ENCODE measurements at places on chromosomes 1 and 21.

- DNase-seq, result no peak
Observed at GRCh38 chr1:32184650-32185049, 5.2 kb downstream of the TXLNA start.

DNA sequence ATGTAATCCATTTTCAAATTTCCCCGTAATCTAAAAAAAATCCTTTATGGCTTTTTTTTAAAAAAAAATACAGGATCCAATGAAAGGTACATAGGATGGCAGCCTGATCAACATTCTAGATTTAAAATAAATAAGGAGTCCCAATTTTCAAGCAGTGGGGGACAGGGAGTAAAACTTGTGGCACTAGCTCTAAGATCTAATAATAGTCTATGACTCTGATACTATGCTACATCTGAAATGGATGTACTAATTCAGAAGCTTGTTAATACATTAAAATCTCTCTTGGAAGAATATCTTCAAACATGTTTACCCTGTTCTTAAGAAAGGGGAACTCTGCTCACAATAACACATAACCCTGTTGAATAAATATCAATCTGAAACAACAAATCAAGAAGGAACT lies 8.5 kb downstream of the DIPK1A start:
- no peak for DNase-seq

DNA sequence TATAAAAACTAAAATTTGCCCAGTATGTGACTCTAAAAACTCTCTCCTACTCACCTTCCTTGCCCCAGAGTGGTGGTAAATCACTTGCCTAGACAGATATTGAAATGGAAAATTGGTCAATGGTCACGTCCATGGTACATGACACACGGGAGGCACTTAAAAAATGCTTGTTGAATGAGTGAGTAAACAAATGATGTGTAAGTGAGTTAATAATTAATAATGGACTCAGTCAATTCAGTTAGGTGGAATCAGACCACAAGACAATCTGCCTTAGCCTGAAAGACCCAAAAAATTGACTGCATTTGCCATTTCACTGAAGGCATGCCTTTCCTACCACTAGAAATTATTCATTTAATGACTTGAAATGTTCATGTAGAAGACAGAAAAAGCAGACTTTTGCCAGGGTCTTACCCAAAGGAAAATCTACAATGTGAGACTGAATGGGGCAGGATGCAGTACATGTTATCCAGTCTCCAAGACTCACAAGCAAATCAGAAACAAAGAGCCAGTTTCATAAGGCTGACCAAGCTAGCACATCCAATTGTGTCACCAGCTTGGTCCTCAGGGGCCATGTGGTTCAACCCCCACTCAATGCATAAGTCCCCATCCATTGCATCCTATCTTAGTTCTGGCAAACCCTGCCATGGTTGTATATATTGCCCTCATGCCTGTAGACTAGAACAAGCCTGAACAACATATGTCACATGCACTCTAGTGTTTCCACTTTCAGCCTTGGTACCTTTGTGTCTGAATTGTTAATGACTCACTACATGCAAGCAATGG lies 73.6 kb downstream of the TBX15 start:
- no peak for DNase-seq

DNA sequence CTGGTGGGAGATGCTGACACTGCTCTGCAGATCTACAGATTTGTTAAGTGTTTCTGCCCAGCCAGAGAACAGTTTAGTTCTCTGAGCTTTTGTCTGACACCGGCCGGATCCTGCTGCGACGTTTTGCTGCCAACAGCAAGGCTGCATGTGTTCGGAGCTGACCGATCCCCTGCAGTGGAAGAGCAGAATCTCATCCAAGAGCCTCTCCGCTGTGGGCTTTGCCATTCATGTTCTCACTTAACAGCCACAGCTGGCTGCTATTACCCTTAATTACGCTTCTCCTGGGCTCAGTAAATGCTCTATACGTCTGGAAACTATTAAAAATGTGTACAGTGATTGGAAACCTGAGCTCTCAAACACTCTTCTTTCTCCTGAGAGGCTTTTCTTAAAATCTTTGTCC lies 105.3 kb downstream of the BCAR3 start:
- no peak for DNase-seq

GRCh38 chr1:189275796-189276195 lies 1201.9 kb downstream of the BRINP3 start:
- no peak for DNase-seq

- DNase-seq, result no peak
Observed at GRCh38 chr1:4132352-4133296, 232.6 kb upstream of the C1orf174 start.

All from stimulated activated CD4-positive, alpha-beta T cell treated with anti-CD3 and anti-CD28 coated beads, Interleukin-4, amount 100 ng/mL, for 48 hours (primary cell).